K562 (cell line): ENCODE measurements at places on chromosomes 2 and 18.
A peak's percentile ranks its signal among the peaks of the same experiment; 100 is the strongest.

DNA sequence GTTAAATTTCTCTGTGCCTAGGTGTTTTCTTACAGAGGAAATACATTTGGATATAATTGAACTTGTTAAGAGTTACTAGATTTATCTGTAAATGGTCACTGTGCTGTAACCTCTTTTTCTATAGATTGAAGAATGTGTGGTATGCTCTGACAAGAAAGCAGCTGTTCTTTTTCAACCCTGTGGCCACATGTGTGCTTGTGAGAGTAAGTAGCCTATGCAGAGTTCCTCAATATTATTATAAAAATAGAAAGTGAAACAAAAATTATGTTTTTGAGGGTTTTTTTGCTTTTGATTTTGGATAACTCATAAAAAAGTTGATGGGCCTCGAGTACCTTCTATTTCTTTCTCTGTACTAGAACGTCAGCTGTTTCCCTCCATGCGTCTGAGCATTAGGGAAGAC is 112.4 kb downstream of the MIB1 start:
- DNase-seq, result no peak

DNA sequence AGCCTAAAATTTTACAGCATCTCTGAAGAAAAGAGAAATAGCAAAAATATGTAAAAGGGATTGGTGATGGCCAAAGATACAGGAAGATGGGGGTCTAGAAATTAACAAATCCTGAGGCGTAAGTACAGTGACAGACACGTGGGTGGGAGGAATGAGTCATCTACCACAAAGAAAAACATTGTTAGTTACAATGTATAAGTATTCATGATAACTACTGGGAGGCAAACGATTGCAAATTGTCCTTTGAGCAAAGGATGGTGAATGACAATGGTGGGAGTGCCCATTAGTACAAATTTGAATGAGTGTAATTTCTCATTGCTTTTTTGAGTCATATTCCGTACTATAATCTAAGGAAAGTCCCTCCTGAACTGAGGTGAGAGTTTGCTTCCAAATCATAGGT is 809.0 kb upstream of the FAM98A start:
- no peak for DNase-seq

DNA sequence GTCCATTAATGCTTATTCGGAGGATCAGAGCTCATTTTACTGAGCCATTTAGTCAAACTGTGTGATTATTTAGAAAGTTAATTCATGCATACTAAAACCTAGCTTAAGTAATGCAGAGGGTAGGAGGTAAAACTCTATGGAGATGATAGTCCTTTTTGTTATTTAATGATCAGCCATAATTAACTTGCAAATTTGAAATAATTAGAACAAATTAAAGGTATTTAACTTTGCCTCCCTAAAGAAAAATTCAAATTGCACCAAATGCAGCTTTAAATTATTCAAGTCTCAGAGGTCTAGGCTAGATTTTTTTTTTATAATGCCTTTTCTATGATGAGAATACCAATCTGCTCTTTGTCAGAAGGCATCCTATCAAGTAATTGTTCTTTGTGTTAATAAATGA is 310.9 kb downstream of the KIAA1328 start:
- no peak for DNase-seq

GRCh38 chr2:55168221-55169154 is 63.6 kb downstream of the CLHC1 start:
- peak; percentile 67 for DNase-seq

DNA sequence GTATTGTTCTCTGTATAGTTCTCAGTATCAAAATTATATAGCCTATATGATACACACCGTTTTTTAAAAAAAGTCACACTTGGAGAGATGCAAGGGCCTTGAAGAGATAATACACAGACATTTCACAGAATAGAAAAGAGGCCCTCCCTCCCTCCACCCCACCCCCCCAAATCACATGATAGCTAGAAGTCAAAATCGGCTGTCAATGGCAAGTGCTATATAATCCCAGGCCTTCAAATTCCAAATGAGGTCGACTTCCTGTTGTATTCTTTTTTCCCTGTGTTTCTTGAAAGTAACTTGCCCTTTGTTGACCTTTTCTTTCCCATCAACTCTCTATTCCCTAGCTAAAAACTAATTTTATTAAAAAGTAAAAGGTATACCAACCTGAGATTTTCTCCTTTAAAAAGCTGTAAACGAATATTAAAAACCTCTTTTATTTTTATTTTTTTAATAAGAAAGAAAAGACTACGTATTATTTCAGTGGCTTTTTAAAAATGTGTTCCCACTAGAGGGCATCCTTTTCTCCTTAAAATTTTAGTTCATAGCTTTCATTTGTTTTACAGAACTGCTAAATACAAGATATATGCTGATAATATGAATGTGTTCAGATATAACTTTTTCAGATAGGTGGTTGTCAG is 46.6 kb downstream of the KCMF1 start:
- no peak for DNase-seq

DNA sequence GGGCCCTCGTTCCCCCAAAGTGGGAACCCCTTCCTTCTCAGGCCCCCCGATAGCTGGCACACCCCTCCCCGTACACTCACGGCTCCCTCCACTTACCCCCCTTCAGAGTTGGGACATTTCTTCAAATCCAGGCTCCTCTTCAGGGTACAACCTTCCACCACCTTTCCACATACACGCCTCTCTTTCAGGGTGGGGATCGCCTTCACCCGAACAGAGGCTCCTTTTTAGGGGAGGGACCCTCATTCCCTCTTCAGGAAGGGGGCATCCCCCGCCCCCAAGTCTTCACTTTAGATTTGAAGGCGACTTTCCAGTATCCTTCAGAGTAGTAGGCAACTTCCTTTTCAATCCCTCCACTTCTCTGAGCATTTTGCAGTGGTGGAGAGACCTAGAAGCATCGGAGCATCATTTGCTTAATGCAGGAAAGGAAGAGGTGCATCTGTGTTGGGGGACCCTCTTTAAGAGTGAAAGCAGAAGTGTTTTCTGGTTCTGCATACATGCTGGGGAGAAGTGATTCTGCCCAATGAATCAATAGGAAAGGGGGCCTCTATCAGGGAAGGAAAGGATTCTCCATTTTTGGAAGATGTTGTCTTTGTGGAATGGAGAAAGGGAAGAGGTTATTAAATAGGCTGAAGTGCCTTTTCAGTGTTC is 845 bp downstream of the EML4 start:
- DNase-seq, result no peak

- DNase-seq, result no peak
Measured at GRCh38 chr18:55186588-55186987, 227.3 kb upstream of the CCDC68 start.
